ENCODE measurements at places on chromosomes 12 and 14.

DNA sequence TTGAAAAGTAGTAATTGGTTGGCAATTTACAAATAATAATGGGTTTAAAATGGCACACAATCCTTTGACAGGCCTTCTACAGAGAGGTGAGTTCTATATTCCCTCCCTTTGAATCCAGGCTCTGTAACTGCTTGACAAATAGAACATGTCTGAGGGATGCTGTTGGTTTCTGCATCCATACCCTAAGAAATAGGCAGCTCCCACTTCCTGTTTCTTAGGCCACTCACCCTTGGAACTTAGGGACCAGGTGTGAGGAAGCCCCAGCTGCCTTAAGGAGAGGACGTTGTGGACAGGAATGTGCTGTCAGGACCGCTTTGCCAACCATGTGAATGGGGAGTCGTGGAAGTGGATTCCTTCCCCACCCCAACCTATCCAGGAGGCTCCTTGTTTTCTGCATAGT lies 59.4 kb downstream of the LMNTD1 start:
- no peak for DNase-seq

DNA sequence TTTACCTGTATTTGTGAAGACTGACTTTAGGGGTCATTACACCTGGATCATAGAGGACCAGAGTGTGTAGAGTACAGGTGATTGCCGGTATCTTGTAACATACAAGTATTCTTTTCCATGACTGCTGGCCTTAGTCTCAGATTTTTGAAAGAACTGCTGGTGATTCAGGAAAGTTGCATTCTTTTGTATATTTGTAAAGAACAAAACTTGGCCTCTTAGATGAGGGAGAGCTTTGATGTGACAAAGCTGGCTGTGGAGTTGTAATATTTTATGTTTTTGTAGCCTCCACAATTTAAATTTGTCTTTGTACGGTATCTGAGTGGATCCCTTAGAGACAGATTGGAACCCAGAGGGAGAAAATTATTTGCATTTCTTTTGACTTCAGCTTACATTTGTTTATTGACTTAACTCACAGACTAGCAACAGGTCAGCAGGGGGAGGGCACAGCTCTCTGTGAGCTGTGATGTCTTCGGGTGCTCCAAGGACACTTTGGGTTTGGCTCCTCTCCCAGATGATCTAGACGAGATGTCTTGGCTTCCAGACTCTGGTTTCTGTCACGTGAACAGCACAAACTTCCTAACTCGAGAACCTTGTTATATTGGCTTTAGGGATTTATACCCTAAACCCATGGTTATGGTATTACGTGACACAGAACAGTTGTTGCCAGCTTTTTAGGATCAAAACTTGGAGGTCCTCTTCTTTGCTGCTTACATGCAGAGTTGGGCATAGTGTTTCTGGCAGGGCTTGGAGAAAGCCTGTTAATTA lies 65.9 kb downstream of the DAAM1 start:
- DNase-seq: no peak

DNA sequence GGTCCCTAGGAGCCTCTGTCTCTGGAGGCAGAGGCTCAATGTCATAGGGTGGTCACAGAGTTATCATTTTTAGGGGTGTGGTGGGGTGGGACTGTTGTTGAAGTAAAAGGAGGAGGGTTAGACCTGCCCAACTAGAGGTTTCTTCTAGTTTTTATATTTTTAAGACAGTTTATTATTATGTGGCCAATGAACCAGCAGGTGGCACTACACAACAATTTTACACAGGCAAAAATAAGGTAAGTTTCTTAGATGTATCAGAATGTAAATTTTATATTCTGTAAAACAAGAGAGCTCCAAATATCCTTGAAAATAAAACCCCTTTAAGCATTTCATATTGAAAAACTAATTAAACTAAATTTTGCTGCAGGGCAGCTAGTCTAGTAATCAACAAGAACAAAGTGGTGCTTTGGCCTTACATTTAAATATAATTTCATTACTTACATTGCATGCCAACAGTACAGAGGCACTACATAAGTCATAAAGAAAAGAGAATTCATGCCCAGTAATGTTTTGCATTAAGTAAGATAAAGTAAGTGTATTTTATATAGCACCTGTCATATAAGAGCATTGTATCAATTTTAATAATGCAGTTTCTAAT lies 22.2 kb upstream of the OVCH1 start:
- DNase-seq: peak; percentile 45

GRCh38 chr14:55701638-55702037 lies 121.6 kb downstream of the KTN1 start:
- no peak for DNase-seq

GRCh38 chr12:54282949-54283593 lies 2.5 kb downstream of the HNRNPA1 start:
- DNase-seq: no peak

DNA sequence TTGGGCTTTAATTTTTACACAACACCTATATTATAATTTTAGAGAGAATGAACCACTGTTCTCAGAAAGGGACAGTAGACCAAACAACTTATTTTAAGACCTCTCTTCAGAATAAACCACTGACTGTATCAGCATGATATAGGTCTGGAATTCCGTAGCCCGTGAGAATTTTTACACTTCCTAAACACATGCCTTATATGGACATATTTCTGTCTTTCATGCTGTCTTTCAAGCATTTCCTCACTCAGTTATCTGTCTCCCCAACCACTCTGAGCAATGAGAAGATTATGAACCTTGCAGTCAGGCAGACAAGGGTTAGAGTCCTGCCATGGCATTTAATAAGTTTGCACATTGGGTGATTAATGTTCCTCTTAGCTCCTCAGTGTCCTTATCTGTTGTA lies 17.4 kb upstream of the NEUROD4 start:
- DNase-seq: no peak

DNA sequence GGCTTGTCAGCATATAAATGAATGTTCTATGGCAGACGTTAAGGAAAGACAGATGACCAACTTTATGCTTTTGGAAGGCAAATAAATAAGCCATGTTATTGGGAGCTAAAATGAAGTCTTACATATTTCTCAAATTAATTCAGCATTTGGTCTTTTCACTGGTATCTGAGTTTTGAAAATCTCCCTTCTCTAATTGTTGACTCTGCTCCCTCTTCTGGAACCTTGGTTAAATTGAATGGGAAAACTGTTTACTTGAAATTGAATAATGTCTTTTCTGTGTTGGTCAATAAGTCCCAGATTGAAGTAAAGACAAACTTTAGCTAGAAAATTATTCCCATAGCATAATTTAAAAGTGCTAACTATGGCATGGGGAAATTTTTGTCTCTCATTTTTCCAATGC lies 38.7 kb downstream of the LGR5 start:
- DNase-seq: no peak

- DNase-seq: no peak
These were observed 38.1 kb upstream of the JDP2 start for GRCh38 chr14:75389679-75390078.

DNA sequence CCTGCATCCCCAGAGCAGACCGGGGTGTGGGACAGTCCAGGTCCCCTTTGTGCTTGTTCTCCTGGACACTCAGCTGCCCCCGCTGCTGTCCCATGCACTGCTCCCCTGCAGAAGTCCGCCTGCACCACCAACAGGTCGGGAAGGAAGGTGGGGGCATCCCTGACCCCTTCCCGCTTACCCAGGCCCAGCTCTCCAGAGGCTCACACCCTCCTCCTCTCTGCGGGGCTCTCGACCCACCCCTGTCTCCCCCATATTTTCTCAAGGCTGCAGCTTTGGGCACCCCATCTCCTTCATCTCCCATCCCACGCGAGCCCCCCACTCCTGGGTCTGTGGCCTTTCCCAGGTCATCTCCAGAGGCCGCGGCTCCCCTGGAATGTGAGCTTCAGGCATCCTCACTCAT lies 9.4 kb downstream of the ZBTB42 start:
- DNase-seq: no peak
